ENCODE measurements at places on chromosomes 6 and 20.

DNA sequence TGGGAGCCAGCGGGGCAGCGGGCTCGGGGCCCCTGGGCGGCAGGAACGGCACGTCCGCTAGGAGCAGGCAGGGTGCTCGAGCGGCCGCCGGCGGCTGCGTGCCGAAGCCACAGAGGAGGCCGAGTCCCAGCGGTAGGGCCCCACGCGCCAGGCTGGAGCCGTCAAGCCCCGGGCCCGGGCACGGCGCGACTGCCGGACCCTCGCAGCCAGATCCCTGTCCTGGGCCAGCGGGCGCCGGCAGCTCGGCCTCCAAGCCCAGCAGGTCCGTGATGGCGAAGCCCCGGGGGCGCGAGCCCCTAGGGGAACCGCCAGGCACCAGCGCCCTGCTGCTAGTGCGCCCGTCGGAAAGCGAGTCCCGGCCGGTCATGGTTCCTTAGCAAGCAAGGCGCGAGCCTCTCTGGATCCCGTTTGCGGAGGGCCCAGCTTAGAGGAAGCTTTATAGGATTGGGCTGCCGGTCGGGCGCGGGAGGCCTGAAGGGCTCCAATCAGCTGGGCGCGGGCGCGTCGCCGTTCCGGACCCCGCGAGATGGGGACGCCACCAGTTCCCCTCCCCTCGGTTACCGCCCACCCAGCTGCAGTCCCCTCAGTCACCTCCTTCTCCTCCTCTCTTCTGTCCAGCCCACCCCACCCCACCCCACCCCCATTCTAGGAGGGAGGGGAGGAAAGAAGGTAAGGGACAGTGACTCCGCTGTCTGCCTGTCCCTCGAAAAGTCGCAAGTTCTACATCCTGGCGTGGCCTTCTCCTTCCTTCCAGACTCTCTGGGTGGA is at the start of gene VSX1:
Gene VSX1, minus strand, starts transcription at position 412 of the 768 bp plus-strand sequence. Its CDS starts 45 bp downstream, at position 367.
- DNase-seq: no peak

GRCh38 chr20:33062105-33062824 is 8.6 kb downstream of the BPIFB3 start:
- DNase-seq: no peak

- DNase-seq: no peak
Measured at GRCh38 chr20:47573559-47573958, 71.9 kb downstream of the NCOA3 start.

GRCh38 chr20:40521962-40522361 is 167.1 kb downstream of the MAFB start:
- no peak for DNase-seq

DNA sequence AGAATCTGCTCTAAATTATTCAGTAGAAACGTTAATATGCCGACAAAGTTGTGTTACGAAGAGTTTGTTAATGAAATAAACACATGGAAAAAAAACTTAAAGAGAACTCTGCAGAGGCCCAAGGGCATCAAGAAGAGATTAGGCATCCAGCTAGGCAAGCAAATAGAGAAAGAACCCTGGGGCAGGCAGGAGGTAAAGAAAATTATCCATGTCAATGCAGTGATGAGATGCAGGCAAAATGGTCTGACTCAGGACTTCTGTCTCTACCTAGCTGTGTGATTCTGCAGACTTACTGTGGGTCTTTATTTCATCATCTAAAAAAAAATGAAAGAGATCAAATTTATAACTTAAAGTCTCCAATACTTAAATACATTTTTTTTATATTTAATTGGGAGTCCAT is 448.0 kb downstream of the HAO1 start:
- DNase-seq: no peak

- no peak for DNase-seq
Measured at GRCh38 chr6:32337186-32337805, 34.4 kb downstream of the TSBP1 start.

DNA sequence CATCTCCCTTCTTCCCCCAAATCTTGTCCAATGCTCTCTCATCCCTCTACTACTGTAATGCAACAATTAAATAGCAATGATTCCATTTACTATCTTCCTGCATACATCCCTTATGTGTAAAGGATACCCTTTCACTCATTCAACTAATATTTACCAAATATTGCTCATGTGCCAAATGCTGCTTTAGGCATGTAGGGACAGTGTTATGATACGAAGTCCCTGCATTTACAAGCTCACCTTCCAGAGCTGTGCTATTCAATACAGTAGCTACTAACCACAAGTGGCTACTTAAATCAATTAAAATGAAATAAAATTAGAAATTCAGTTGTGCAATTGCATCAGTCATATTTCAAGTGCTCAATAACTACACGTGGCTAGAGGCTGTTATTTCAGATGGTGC is 41.1 kb downstream of the GMDS start:
- DNase-seq: no peak

GRCh38 chr20:7829776-7830175 is 110.5 kb downstream of the HAO1 start:
- DNase-seq: no peak

- no peak for DNase-seq
Measured at GRCh38 chr6:99216959-99217358, 132.5 kb downstream of the FAXC start.
